ENCODE measurements at places on chromosomes 12 and 14.

- no peak for DNase-seq
These were observed 663.6 kb downstream of the BCL11B start for GRCh38 chr14:98608071-98609060.

DNA sequence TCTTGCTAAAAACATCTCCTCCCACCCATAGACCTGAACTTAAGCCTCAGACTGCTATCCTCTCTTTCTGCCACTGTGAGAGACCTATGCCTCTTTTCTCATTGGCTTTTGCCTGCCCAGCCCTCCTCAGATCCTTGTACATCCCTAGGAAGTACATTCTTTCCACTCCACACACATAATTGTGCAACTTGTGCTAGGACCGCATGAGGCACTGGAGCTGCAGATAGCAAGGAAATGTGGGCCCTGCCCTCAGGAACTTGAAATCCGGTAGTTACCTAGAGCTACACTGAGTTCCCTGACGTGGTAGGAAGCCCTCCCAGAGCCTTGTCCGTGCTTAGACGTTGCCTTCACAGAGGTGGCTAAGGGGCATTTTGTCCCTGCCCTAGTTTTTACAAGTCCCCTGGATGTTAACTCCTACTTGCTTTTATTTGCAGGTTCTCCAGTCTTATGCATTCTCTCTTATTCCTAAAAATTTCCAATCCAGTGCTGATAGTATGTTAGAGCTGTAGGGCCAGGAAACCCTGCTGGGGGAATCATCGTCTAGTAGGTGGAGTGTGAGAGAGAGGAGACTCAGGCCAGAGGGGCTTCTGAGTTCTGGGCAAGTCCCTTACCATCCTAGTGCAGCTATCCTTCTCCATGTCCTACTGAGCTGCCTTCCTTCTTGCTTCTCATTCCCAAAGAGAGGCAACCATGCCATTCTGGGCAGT is 41.3 kb downstream of the NTF3 start:
- DNase-seq: no peak

DNA sequence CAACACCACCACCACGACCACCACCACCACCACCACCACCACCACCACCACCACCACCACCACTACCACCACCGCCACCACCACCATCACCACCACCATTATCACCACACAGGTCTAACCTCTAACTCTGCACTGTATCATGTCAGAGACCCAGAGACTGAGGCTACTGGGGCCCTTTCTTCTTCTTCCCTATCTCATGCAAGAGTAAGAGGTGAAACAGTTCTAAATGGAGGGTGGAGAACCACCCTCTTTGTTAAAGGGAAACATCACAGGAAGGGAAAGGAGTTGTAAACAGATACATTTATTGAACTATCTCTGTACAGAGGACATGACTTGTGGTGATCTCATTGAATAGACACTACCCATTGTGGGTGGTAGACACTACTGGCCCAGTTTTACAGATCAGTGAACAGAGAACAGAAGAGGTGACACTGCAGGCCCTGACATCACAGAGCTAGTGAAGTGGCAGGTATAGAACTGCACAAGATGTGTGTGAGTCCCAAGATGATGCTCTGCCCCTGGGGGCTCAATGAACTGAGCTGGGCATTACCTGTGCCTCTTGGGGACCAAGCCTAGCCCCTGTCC is 91.6 kb downstream of the FOXN3 start:
- DNase-seq: no peak

DNA sequence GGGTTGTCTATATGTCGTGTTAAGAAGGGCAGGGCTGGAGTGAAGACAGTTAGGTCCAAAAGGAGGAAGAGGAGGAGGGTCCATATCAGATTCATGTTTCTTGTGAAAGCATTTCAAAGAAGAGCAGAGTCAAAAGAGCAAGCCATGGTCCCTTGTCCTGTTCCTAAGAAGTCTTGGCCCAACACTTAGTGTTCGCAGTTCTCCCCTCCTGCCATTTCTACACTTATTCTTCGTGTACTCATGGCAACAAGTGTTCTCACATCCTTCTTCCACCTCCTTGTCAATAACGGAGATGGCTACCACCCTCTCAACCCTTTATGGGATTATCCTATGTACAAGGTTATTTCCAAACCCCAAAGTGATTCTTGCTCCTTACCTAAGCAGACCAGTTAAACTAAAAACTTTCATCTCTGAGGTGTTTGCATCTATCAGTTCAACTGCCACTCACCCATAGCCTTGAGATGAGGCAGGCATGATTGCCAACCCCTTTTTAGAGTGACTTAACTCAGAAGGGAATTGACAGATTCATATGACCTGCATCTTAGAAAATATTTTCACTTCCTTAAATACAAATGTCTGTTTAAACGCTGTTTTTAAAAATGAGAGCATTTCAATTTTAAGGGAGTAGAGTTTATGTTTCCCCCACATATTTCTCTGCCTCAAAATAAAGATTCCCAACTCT is 19.8 kb upstream of the RNASE2 start:
- DNase-seq: no peak

DNA sequence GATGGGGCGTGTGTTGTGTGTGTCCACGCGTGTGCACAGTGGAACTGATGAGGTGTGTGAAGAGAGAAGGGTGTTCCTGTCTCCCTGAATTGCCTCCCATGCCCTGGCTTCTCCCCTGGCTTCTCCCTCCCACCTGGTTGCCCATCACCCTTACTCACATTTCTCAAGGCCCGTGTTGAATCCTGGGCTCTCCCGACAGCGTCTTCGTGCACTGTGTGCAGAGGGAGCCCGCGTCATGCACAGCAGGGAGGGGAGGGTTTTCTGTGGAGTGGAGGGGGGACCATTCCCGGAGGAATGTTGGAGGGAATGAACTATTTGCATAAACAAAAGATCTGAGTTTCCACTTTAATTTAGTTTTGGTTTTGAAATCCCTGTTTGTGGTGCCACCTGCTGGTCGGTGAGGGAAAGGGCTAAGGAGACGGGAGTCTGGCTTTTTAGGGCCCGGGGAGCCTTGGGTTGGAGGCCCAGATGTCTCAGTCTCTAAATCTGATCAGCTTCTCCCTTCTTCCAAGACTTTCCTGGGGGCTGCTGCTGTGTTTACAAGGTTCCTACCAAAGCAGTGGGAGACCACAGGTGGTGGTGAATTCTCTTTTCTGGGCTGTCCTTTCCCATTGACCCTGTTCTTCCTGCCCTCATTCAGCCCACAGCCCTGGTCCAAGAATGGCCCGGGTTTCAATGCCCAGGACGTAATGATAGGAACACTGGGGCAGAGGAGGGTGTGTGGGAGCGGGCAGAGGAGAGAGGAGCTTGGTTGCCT is at the start of gene C1R:
TSS of gene C1R (minus strand) at position 217 of the 757 bp plus-strand sequence. CDS start at position 160, 57 bp downstream.
- DNase-seq: peak; percentile 45

GRCh38 chr12:53060064-53060720 is 10.3 kb downstream of the TNS2 start:
- no peak for DNase-seq
